ENCODE measurements at places on chromosomes 12 and 14. TPM values are rescaled to one million over a fixed set of nuclear protein-coding genes. Genes with fewer than 3 reads are reported as not detected.

Gene SLC38A4
- total RNA-seq, result not detected

Gene RPL10L
- not detected for total RNA-seq

Gene TCL1B
- not detected for total RNA-seq

Gene RBP5
- total RNA-seq, result 0.65 TPM

Gene ADGRD1
- total RNA-seq, result 0.73 TPM

Gene MAPKAPK5
- 81.6 TPM for total RNA-seq

Gene TBC1D30
- total RNA-seq, result 2.6 TPM

Gene RAD9B
- 0.23 TPM for total RNA-seq

Gene GLIPR1
- 0.36 TPM for total RNA-seq

Gene CAND1
- total RNA-seq, result 259 TPM

Gene RTL1
- 0.09 TPM for total RNA-seq

Gene TAS2R42
- total RNA-seq, result not detected

Gene HCAR3
- total RNA-seq, result not detected

Gene CCT2
- 392 TPM for total RNA-seq

Gene AICDA
- not detected for total RNA-seq

Gene GSC
- total RNA-seq, result not detected

Gene KRT71
- not detected for total RNA-seq
